Lung (tissue), 17 donors: ENCODE measurements at places on chromosomes 5 and 9. TPM values are rescaled to one million over a fixed set of nuclear protein-coding genes. Genes with fewer than 3 reads are reported as not detected.
A peak's percentile ranks its signal among the peaks of the same experiment; 100 is the strongest.

GRCh38 chr9:16043756-16044578 lies 491.1 kb downstream of the CCDC171 start:
- H3K36me3 ChIP-seq = no peaks in the 10 kb centered on the region
- H3K4me3 ChIP-seq = no peak overlapping the region

DNA sequence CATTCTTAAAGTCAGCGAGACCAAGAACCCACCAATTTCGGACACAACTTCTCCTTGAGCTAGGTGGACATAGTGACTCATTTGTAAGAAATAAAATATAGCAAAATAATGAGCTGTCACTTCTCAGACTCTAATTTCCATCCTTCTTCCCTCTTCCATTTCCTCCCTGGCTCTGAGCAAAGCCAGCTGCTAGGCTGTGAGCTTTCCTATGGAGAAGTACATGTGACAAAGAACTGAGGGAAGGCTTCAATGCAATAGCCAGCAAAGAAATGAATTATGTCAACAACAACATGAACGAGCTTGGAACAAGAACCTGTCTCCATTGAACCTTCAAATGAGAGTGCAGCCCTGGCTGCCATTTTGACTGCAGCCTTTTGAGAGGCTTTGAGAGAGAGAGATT lies 25.9 kb upstream of the SELENOP start:
- H3K27me3 ChIP-seq = no peaks in the 10 kb centered on the region
- DNase-seq = peak; percentile 61
- no peak overlapping the region for H3K4me3 ChIP-seq
- H3K4me1 ChIP-seq = peaks cover 1% of the 10 kb centered on the region

PCDHGB7 gene
- total RNA-seq = 18.1 TPM

GRCh38 chr5:3300726-3301125 lies 294.9 kb upstream of the IRX1 start:
- no peaks in the 10 kb centered on the region for H3K36me3 ChIP-seq
- H3K27me3 ChIP-seq = no peaks in the 10 kb centered on the region
- no peak overlapping the region for H3K27ac ChIP-seq
- no peak overlapping the region for H3K4me3 ChIP-seq
- H3K4me1 ChIP-seq = no peaks in the 10 kb centered on the region
- DNase-seq = no peak

GFPT2 gene
- total RNA-seq = 19.7 TPM

FAM169A gene
- 2.8 TPM for total RNA-seq

- no peak overlapping the region for H3K4me3 ChIP-seq
- H3K27ac ChIP-seq = no peak overlapping the region
- no peak for DNase-seq
Observed at GRCh38 chr5:57243286-57244137, 69.7 kb downstream of the GPBP1 start.

HRCT1 gene
- not detected for total RNA-seq

SEMA5A gene
- 23.4 TPM for total RNA-seq

DNAI1 gene
- 12.8 TPM for total RNA-seq

GRCh38 chr9:97412626-97413385 lies 910 bp downstream of the TDRD7 start:
- peak overlapping the region; percentile 85 for H3K4me3 ChIP-seq
- peaks cover 7% of the 10 kb centered on the region for H3K27me3 ChIP-seq
- peak; percentile 14 for DNase-seq
- peaks cover 4% of the 10 kb centered on the region for H3K4me1 ChIP-seq
- H3K36me3 ChIP-seq = no peaks in the 10 kb centered on the region

MARCOL gene
- total RNA-seq = not detected

GRCh38 chr9:137720571-137721110 lies 101.8 kb downstream of the EHMT1 start:
- H3K36me3 ChIP-seq = peaks cover 20% of the 10 kb centered on the region
- H3K4me1 ChIP-seq = peaks cover 14% of the 10 kb centered on the region
- DNase-seq = no peak
- H3K4me3 ChIP-seq = no peak overlapping the region
- no peak overlapping the region for H3K27ac ChIP-seq

DNA sequence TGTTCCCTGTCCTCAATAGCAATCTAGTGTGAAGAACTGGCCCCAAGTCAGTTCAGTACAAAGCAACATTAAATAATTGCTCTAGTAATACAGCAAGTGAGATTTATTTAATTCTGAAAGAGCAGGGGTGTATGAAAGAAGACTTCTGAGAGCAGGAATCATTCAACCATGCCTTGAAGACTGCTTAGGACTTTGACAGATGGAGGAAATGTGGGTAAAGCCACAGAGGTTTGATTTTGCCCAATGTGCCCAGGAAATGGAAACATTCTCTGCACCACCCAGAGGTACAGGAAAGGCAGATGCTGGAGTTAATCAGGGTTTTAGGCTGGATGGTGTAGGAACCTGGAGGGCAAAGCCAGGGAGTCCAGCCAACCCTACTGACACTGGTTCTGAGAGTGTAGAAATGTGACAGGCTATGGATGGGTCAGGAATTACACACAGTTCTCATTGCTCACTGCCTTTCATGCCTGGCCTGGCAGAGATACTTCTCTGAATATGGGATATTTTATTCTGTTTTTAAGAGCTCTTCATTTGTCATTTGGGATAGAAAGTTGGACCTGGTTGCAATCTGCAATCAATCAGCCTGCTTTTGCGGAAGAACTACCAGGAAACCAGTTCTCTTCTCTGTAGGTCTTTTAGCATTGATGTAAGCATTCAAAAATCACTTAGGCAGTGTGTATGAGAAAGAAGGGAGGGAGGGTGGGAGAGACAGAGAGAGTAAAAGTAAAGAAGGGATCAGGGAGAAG lies 88.3 kb downstream of the BRINP1 start:
- no peaks in the 10 kb centered on the region for H3K36me3 ChIP-seq
- peaks cover 8% of the 10 kb centered on the region for H3K27me3 ChIP-seq

FGF1 gene
- 0.98 TPM for total RNA-seq

ZDHHC11B gene
- 44.4 TPM for total RNA-seq

DNA sequence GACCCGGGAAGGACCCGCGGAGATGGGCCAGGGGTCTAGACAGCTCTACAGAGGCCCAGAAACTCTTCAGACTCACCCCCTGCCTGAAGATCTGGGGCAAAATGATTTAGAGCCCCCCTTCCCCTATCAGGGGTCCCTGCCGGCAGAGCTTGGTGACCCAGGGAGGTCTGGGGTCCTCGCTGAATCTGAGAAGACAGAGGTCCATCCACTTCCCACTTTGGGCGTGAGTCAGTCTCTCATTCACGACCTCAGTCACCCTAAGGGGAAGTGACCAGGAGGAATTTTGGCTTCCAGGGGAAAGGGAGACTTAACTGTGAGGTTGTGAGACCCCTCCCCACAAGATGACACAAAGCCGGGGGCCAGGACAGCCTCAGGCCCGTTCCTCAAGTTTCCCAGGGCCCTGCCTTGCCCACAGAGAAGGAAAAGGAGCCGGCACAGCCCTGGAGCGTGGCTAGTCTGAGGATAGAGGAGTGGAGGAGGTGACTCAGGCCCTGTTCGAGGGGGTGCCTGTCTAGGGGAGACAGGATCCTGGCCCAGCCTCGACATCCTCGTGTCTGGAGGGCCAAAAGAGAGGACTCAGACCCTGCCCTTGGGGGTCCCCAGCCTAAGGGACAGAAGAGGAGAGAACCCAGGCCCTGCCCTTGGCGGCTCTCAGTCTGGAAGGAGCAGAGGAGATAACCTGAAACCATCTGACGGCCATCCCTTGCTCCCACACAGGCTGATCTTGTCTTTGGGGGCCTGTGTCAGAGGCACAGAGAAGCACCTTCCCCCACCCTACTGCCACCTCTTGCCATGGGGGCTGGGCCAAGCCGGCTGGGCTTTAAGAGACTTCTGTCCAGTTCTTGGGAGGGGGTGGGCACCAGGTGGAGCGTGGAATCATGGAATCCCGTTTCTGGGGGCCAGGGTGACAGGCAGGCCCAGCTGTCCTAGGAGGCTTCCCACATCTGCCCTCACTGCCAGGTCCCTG lies 889 bp downstream of the PDLIM4 start:
- H3K27me3 ChIP-seq = no peaks in the 10 kb centered on the region
- H3K4me3 ChIP-seq = no peak overlapping the region
- no peak for DNase-seq
- no peaks in the 10 kb centered on the region for H3K36me3 ChIP-seq

DNA sequence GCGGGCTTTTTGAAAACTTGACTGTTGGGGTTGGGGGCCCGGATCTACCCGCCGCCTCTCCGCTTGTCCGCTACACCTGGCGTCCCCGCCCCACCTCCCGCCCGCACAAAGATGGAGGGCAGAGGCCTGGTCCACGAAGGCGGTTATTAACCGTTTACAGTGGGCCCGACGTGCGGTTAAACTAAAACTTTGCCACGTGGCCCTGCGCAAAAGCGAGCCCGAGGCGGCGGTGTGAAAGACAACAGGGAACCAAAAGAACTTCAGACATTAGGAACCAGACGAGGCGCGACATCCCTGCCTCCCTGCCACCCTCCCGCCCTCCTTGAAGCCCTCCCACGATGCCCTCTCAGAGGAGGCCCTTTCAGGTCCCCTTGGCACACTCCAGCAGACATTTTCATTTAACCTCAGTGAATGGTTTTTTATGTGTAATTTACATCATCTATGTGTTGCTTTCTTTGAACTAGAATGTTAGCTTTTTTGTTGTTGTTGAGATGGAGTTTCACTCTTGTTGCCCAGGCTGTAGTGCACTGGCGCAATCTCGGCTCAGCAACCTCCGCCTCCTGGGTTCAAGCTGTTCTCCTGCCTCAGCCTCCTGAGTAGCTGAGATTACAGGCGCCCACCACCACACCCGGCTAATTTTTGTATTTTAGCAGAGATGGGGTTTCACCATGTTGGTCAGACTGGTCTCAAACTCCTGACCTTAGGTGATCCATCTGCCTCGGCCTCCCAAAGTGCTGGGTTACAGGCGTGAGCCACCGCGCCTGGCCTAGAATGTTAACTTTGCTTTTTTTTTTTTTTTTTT lies 999 bp upstream of the HNRNPA0 start:
- H3K27me3 ChIP-seq = no peaks in the 10 kb centered on the region
- DNase-seq = no peak
- peaks cover 7% of the 10 kb centered on the region for H3K36me3 ChIP-seq
- H3K4me3 ChIP-seq = peak overlapping the region; percentile 65
- H3K27ac ChIP-seq = peak overlapping the region; percentile 99
- peaks cover 6% of the 10 kb centered on the region for H3K4me1 ChIP-seq

DNA sequence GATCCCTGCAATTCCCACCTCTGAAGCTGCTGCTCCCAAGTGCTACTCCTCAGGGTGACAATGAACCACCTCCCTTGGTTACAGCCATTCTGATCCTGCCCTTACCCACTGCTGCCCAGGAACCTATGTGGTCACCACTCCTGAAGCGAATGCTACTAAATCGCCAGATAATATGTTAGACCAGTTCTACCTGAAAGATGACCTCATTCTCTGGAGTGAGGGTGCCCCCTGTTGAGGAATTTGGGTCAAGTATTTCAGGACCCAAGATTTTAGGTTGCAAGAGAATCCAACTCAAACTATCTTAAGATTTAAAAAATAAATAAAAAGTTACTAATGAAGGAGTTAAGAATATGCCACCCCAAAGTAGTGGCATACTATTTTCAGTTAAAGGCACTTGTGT lies 5.8 kb upstream of the SNAPC3 start:
- H3K4me1 ChIP-seq = no peaks in the 10 kb centered on the region
- H3K36me3 ChIP-seq = no peaks in the 10 kb centered on the region
- DNase-seq = peak; percentile 80
- H3K4me3 ChIP-seq = no peak overlapping the region
- no peak overlapping the region for H3K27ac ChIP-seq
- H3K27me3 ChIP-seq = no peaks in the 10 kb centered on the region

THBS4 gene
- 1.7 TPM for total RNA-seq

- H3K36me3 ChIP-seq = no peaks in the 10 kb centered on the region
- H3K4me1 ChIP-seq = peaks cover 12% of the 10 kb centered on the region
- no peaks in the 10 kb centered on the region for H3K27me3 ChIP-seq
- peak; percentile 83 for DNase-seq
- peak overlapping the region; percentile 37 for H3K27ac ChIP-seq
- no peak overlapping the region for H3K4me3 ChIP-seq
Observed at GRCh38 chr9:130290291-130291181, 25.0 kb downstream of the HMCN2 start.

DNA sequence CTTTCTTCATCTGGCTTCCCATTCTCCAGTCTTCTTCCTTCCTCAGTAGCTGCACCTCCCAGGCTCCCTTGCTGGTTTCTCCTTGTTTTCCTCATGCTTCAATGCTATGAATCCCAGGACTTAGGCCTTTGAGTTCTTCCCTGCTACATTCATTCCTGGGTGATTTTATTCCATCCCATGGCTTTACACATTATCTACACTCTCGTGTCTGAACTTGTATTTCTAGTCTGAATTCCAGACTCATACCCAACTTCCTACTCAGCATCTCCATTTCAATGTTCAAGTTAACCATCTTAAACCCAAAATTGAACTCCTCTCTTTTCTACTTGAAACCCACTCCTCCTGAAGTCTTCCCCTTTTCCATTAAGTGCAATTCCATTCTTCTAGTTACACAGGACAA lies 20.0 kb downstream of the SLC24A2 start:
- no peaks in the 10 kb centered on the region for H3K36me3 ChIP-seq
- H3K4me1 ChIP-seq = no peaks in the 10 kb centered on the region
- DNase-seq = no peak
- no peak overlapping the region for H3K27ac ChIP-seq
- H3K27me3 ChIP-seq = no peaks in the 10 kb centered on the region

- H3K27ac ChIP-seq = no peak overlapping the region
- peak; percentile 89 for DNase-seq
- peaks cover 45% of the 10 kb centered on the region for H3K4me1 ChIP-seq
- no peak overlapping the region for H3K4me3 ChIP-seq
- no peaks in the 10 kb centered on the region for H3K27me3 ChIP-seq
- no peaks in the 10 kb centered on the region for H3K36me3 ChIP-seq
Observed at GRCh38 chr5:958701-959571, 49.7 kb upstream of the NKD2 start.

GRCh38 chr5:6446042-6446441 lies 2.6 kb upstream of the UBE2QL1 start:
- DNase-seq = no peak
- H3K36me3 ChIP-seq = no peaks in the 10 kb centered on the region
- H3K4me1 ChIP-seq = no peaks in the 10 kb centered on the region
- peaks cover 7% of the 10 kb centered on the region for H3K27me3 ChIP-seq

DNA sequence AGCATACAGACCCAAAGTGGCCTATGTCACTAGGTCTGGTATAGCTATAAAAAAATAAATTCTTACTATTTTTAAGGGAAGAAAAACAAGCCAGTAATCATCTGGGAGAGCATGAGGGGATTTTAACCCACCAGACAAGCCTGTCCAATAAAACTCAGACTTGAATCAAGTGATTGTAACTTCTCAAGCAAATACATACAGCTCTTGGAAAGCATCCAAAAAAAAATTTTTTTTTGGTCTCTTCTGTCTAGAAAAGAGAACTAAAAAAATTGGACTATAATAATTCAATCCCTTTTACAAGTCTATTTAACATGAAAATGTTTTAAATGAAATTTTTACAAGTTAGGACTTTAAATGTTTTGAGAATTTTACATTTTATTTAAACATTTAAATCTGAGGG lies 61.7 kb downstream of the FBXL17 start:
- H3K36me3 ChIP-seq = no peaks in the 10 kb centered on the region
- H3K27me3 ChIP-seq = no peaks in the 10 kb centered on the region
- peaks cover 2% of the 10 kb centered on the region for H3K4me1 ChIP-seq
- no peak overlapping the region for H3K27ac ChIP-seq
- no peak overlapping the region for H3K4me3 ChIP-seq
- DNase-seq = no peak

- H3K4me3 ChIP-seq = no peak overlapping the region
- H3K27ac ChIP-seq = no peak overlapping the region
- no peaks in the 10 kb centered on the region for H3K27me3 ChIP-seq
- H3K36me3 ChIP-seq = no peaks in the 10 kb centered on the region
Observed at GRCh38 chr5:180099733-180100611, 28.4 kb upstream of the RNF130 start.
